Stimulated activated CD8-positive, alpha-beta memory T cell treated with anti-CD3 and anti-CD28 coated beads, Interleukin-4, amount 100 ng/mL, for 4 hours (primary cell): ENCODE measurements at places on chromosomes 5 and 9.

GRCh38 chr9:97807681-97808080, 45.3 kb upstream of the FOXE1 start:
- no peak for DNase-seq

DNA sequence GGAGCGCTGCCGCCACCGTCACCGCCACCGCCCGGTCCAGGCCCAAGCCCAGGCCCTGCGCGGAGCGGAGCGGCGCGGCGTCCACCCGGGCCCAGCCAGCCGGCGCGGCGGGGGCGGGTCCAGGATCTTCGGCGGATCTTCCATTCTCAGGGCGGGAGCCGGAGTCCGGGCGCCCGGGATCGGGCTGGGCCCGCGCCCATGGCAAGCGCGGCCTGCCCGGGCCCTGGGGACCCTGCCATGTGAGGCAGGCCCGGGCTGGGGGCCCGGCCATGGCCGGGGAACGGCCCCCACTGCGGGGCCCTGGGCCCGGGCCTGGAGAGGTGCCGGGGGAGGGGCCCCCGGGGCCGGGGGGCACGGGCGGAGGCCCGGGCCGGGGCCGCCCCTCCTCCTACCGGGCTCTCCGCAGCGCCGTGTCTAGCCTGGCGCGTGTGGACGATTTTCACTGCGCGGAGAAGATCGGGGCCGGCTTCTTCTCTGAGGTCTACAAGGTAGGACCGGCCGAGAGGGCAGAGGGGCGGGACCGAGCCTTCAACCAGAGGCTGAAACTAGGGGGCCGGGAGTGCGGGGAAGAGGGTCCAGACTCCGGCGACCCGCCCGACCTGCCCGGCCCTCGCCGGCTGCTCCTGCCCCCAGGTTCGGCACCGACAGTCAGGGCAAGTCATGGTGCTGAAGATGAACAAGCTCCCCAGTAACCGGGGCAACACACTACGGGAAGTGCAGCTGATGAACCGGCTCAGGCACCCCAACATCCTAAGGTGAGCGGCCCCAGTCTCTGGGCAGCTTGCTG, 482 bp downstream of the TESK1 start:
- peak; percentile 13 for DNase-seq

- no peak for DNase-seq
These were observed 73.5 kb downstream of the MTAP start for GRCh38 chr9:21875893-21876292.

DNA sequence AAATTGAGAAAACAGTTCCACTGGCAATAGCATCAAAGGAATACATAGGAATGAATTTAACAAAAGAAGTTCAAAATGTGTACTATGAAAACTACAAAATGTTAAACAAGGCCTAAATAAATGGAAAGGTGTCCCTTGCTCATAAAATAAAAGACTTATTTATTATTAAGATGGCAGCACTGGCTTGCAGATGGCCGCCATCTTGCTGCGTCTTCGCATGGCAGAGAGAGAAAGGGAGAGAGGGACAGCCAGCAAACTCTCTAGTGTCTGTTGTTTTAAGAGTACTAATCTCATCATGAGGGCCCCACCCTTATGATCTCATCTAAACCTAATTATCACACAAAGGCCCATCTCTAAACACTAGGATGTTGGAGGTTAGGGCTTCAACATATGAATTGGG, 47.1 kb downstream of the ABLIM3 start:
- DNase-seq = no peak

DNA sequence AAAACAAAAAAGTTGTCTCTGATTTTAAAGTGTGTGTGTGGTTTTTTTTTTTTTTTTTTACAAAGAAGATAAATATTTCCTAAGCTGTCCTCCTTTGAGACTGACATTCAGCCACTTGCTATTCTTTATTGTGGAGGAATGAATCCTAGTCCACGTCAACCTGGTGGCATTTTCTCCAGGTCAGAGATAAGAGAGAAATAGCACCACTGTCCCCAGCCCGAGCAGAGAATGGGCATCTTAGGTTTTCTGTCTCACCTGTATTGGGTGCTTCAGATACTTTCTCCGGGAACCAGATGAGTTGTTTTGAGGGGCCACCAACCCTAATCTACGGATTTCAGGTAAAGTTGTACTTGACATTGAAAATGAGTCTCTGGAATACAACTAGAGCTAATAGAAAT, 1.4 kb downstream of the ITGA2 start:
- DNase-seq = no peak

DNA sequence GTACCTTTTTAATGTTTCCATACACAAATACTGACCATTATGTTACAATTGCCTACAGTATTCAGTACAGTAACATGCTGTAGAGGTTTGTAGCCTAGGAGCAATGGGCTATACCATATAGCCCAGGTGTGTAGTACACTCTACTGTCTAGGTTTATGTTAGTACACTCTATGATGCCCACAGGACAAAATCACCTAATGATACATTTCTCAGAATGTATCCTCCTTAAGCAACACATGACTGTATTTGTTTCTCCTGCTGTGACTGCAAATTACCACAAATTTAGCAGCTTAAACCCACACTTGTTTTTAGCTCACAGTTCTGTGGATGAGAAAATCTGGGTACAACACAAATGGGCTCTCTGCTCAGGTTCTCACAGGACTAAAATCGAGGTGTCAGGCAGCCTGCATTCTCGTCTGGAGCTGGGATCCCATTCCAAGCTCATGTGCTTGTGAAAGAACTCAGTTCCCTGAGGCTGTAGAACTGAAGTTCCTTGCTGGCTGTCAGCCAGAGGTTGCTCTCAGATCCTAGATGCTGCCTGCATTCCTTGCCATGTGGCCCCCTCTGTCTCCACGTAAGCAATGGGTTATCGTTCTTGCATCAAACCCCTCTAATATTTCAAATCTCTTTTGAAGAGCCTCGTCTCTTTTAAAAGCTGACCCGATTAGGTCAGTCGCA, 38.6 kb upstream of the PIK3R1 start:
- no peak for DNase-seq

DNA sequence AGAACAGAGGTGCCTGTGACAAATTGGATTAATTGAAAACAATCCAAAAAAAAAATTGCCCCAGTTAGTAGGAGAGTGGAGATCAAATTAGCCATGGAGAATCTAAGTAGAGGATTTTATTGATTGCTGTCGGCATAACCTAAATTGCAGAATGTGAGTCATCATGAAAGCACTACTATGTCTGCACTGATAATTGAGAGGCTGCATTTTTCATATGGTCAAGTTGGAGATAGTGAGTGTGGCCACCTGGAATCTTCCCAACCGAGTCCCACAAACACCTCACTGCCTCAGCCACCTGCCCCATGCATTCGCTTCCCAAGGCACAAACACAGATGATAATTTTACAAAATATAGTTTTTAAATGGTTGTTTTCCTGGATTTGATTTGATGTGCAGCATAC, 123.7 kb downstream of the NTRK2 start:
- DNase-seq = no peak

DNA sequence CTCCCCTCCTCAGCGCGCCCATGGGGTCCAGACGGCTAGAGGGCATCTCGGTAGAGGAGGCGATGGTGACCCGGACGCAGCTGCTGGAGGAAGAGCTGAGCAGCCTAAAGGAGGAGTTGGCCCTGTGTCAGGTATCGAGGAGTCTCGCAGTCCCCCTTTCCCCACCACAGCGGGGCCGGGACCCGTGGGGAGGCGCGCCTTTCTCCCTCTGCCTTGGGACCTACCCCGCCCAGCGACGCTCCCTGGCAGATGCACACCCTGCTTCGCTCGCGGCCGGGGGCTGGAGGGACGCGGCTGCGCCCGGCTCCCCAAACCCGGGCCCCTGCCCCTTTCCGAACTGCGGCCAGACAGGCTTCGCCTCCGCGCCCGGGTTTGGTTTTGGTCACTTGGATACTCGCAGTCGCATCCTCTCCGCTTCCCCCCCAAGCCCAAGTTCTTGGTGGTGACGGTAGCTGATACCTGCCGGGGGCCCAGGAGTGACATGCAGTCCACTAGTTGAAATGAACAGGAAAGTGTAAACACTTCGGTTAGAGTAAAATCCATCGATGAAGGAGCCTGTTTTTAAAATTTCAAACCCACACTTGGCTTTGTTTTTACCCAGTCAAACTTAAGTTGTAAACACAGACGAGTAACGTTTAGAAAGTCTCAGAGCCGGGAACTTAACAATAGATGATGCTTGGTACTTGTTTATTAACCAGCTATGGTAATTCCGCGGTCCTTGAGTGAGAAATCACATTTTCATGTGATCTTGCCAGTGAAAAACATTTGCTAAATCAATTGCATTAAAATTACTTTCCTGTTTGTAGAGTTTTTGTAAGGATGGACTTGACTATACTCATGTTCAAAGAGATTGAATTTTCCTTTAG, 688 bp downstream of the CNTLN start:
- DNase-seq = no peak

GRCh38 chr5:156778752-156779151, 71.3 kb upstream of the PPP1R2B start:
- no peak for DNase-seq

GRCh38 chr5:135429301-135430134, 17.6 kb downstream of the DCANP1 start:
- DNase-seq = no peak

GRCh38 chr9:38417003-38417945, 7.0 kb downstream of the IGFBPL1 start:
- no peak for DNase-seq

DNA sequence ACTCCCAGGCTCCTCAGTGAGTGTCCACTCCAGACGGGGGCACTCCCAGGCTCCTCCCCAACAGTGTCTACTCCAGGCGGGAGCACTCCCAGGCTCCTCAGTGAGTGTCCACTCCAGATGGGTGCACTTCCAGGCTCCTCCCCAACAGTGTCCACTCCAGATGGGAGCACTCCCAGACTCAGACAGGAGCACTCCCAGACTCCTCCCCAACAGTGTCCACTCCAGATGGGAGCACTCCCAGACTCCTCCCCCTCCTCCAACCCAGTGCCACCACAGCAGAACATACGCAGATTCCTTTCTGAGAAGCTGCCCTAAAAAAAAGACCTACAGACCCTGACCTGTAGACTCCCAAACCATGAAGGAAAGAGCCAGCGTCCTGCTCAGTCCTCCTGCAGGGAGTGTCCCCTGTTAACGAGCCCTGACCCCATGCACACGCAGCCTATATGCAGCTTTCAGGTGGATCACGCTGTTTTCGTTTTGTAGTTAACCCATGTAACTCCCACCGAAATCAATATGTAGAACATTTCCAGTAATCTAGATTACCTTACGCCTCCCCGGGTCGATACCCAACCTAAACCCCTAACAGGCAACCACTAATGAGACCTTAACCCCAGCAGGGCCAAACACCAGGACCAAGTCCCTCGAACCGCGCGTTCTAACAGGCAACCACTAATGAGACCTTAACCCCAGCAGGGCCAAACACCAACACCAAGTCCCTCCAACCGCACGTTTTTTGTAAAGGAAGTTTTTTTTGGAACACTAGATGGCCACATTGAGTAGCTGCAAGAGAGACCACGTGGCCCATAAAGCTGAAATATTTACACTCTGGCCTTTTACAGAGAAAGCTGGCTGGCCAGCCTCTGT, 15.7 kb downstream of the PNPLA7 start:
- DNase-seq = no peak

GRCh38 chr5:141343953-141344463, 379 bp downstream of the PCDHGA3 start:
- no peak for DNase-seq

GRCh38 chr5:1793301-1793740, 6.3 kb downstream of the MRPL36 start:
- DNase-seq = no peak

DNA sequence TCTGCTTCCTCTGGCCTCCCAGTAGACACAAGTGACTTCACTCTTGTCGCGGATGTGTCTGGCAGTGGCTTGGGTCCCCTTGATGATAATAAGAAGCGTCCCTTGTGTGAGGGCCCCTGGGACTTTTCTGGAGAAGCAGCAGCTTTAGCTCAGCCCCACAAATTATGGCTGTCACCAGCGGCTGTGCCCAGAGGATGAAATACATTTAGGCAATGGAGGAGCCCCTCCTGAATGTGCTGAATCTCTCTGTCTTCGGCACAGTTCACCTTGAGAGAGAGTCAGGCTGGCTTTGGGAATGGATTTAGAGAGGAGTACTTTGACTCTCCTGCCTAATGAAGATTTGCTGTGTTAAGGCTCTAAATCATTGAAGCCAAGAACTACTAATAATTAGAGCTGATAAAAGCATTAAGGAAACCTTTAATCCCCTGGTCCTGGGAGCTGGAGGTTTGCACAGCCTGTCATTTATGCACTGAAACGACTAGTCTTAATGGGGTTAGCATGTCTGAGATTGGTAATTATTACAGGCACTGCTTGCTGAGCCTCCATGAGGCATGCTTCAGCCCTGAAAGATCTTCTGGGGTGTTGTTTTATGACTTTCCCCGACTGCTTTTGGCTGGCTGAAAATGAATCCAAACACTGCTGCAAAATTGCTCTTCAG, 127.0 kb downstream of the TENT4A start:
- no peak for DNase-seq

GRCh38 chr5:173094012-173094661, 38.0 kb downstream of the CREBRF start:
- DNase-seq = no peak

DNA sequence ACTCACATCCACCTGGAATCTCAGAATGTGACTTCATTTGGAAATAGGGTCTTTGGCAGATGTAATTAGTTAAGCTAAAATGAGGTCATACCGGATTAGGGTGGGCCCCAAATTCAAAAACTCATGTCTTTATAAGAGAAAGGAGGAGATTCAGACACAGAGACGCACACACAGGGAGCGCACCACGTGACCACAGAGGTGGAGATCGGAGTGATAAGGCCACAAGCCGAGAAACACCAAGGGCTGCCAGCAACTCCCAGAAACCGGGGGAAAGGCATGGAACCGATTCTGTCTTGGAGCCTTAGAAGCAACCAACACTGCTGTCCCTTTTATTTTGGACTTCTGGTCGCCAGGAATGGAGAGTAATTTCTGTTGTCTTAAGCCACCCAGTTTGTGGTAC, 31.8 kb upstream of the LMX1B start:
- no peak for DNase-seq

- no peak for DNase-seq
These were observed 466 bp downstream of the SMC2 start for GRCh38 chr9:104094534-104095015.

DNA sequence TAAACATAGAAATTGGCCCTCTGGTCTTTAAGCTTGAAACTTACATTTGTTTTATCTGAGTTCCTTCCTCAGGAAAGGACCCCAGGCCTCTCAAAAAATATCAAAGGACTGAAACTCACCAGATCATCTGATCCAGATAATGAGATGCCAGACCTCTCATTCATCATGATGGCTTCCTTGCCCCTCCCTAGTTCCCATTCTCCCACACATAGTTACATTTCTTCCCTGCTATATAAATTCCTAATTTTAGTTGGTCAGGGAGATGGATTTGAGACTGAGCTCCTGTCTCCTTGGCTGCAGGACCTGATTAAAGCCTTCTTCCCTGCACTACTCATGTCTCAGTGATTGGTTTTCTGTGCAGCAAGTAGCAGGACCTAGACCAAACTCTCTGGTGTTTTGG, 119.4 kb upstream of the SPIN1 start:
- no peak for DNase-seq

DNA sequence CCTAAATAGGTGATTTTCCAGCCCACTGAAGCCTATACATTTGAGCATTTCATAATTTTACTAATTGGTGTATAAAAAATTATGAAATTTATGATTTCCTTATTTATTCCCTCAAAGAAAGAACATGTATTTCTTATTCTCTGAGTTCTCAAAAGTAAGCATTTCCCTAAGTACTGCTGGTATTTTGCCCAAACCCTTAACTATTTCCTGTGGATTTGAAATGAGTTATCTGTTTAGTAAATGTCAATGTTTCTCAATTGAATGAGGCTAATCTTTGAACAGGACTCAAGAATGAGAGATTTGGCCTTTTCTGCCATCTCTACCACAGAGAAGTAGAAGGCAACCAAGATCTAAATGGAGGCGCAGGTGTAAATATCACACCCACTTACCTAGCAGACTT, 751.7 kb downstream of the TLE1 start:
- DNase-seq = no peak
